ENCODE measurements at places on chromosomes 4 and X. TPM values are rescaled to one million over a fixed set of nuclear protein-coding genes. Genes with fewer than 3 reads are reported as not detected.

TMPRSS11B gene
- total RNA-seq, result not detected

GRCh38 chr4:14716691-14717090 lies 285.6 kb upstream of the CPEB2 start:
- no peak for DNase-seq

GRCh38 chr4:93409035-93409434 lies 419.5 kb upstream of the ATOH1 start:
- DNase-seq, result no peak

- no peak for DNase-seq
These were observed 51.8 kb upstream of the TRAM1L1 start for GRCh38 chr4:117137145-117137544.

- no peak for DNase-seq
These were observed 9.9 kb downstream of the PIGG start for GRCh38 chr4:508675-509638.

DNA sequence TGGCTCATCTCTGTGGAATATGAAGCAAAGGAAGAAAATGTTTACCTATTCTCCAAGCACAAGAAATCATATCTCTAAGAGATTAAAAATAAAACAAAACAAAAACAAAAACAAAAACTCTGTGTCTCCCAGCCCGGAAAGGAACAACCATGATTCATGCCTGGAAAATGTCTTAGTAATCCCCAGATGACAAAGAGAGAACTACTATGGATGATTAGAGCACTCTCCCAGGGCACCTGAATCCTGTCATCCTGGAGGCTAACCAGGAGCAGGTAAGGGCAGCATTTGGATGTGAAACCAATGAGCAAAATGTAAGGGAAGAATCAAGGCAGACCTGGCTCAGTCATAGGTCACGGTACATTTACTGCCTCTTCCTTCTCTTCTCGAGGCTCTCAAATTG lies 1.7 kb upstream of the AKAP4 start:
- DNase-seq, result peak; percentile 8

RAB9B gene
- total RNA-seq, result 0.35 TPM

DNA sequence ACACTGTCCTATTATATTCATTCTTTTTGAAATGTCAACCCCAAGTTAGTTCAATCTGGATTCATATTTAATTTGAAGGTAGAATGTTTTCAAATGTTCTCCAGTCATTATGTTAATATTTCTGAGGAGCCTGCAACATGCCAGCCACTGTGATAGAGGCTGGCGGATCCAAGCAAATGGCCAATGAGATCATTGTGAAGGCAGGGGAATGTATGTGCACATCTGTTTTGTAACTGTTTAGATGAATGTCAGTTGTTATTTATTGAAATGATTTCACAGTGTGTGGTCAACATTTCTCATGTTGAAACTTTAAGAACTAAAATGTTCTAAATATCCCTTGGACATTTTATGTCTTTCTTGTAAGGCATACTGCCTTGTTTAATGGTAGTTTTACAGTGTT lies 1.6 kb downstream of the CXCL1 start:
- DNase-seq, result no peak

RBM47 gene
- 0.20 TPM for total RNA-seq

GRCh38 chr4:173243321-173243720 lies 74.7 kb downstream of the GALNT7 start:
- no peak for DNase-seq

FGF13 gene
- total RNA-seq, result not detected

USP17L27 gene
- not detected for total RNA-seq

ODAM gene
- not detected for total RNA-seq

DNA sequence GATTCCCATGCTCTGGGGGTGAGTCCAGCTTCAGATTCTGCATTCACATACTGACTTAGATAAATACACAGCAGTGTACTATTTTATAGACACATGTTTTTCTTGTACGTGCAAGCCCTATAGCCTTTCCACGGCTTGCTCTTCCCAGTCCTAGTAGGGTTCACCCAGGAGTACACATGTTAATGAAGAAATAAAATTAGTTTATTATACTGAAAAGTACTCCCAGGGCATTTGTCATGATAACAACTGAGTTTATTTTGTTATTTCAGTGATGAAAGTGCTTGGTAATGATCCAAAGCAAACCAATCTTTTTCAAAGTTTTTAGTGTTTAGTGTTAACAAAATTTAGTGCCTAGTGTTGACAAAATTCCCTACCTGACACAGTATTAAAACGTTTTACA lies 21.3 kb downstream of the MAPK10 start:
- no peak for DNase-seq

DNA sequence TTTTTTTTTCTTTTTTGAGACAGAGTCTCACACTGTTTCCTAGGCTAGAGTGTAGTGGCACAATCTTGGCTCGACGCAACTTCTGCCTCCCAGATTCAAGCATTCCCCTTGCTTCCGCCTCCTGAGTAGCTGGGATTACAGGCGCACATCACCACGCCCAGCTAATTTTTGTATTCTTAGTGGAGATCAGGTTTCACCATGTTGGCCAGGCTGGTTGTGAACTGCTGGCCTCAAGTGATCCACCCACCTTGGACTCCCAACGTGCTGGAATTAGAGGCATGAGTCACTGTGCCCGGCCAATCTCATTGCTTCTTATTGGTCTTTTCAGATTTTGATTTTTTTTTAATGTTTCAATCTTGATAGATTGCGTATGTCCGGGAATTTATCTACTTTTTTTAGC lies 124.4 kb downstream of the NBDY start:
- no peak for DNase-seq

CCKAR gene
- total RNA-seq, result not detected

SLC39A8 gene
- total RNA-seq, result 10.7 TPM

RBM46 gene
- total RNA-seq, result not detected

DNA sequence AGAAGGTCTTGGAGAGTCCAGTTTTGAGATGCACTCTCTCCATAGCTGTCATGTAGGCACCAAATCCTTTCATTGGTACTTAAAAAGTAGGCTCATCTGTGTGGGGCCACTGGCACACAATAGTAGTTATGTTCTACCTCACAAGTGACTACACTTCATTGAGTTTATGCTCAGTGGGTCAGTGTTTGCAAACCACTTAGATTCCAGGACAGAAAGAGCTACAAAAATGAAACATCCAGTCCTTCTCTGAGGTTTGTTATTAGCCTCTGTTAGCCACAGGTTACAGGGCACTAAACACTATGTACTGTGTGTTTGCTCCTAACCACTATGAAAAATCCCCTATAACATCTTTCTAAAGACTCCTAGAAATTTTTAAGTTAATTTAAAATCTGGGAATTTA lies 13.8 kb downstream of the RAB28 start:
- DNase-seq, result no peak

DNA sequence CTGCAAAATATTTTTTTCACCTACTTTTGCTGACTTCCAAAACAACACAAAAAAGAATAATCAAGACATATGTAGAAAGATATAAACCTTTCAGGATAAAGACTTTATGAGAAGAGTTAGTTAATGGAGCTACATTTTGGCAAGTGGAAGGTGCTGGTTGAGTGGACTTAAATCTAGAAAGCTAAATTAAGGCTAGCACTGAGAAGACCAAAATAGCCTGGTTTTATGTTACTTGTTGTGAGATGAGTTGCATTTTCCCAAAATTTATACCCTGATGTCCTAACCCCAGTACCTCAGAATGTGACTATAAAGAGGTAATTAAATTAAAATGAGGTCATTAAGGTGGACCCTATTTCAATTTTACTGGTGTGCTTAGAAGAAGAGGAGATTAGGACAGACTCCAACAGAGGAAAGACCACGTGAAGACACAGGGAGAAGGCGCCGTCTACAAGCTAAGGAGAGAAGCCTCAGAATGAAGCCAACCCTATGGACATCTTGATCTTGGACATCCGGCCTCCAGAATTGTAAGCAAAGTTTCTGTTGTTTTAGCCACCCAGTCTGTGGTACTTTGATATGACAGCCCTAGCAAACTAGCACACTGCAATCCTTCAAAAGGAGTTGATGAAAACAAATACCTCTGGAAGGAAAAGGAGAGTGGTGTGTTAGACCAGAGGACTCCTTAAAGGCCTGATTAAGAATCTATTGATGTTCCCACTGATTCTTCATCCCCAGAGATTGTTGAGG lies 67.4 kb downstream of the FGFBP1 start:
- DNase-seq, result no peak

DNA sequence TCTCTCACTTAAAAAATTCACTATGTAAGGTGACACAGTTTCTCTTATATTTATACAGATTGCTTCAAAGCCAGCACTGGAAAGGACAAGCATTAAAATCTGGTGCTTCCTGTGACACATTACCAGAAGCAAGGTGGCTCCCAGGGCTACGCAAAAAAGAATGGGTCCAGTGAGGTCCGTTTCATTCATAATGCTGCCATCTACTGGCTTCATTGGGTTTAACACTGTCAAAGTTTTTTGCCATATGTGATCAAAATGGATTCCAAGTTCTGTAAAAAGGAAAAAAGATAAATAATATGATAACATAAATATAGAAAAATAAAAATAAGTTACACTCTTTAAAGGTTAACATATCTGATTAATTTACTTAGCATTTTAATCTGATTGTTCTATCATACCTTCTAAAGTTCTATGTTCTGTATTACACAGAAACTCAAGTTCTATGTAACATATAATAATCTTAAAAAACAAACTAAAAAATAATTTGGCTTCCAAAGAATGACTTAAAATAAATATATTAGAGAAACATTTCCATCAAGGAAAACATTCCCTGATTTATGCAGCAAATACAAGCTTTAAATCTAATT lies 22.1 kb downstream of the YIPF7 start:
- DNase-seq, result peak; percentile 3

UGT2A1 gene
- 1.1 TPM for total RNA-seq

All from pulmonary artery endothelial cell (primary cell).